ENCODE measurements at places on chromosomes 5 and 9. TPM values are rescaled to one million over a fixed set of nuclear protein-coding genes. Genes with fewer than 3 reads are reported as not detected.

DNA sequence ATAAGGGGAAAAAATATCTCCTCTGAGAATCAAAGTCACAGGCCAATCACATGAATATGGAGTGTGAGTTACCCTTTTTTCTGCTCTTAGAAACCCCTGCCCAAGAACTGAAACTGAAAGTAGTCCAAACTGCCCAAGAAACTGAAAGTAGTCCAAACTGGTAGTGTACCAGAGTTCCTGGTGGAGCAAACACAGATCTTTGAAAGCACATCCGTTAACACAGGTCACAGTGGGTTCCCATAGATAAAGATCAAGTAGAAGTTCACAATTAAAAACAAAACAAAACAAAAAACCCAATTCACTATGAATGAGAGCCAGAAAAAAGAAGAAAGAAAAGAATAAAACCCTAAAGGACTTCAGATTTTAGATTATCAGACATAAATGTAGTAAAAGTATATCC lies 332.4 kb upstream of the EFNA5 start:
- DNase-seq: no peak

GRCh38 chr5:140480310-140481014 lies 67.0 kb upstream of the EIF4EBP3 start:
- DNase-seq: no peak

- DNase-seq: no peak
These were observed 487.5 kb upstream of the GRIN3A start for GRCh38 chr9:102225841-102226441.

The MELK gene
- total RNA-seq: 40.1 TPM

DNA sequence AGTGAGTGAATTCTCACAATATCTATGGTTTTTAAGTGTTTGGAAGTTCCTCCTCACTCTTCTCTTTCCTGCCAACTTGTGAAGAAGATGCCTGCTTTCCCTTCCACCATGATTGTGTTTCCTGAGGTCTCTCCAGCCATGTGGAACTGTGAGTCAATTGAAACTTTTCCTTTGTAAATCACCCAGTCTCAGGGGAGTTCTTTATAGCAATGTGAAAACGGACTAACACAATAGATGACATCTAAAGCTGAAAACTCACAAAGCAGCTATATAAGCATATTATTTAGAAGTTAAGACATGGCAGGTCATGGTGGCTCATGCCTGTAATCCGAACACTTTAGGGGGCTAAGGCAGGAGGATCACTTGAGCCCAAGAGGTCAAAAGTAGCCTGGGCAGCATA lies 130.2 kb downstream of the ARRDC3 start:
- DNase-seq: no peak

- DNase-seq: no peak
These were observed 33.9 kb downstream of the ACTBL2 start for GRCh38 chr5:57448751-57449150.

DNA sequence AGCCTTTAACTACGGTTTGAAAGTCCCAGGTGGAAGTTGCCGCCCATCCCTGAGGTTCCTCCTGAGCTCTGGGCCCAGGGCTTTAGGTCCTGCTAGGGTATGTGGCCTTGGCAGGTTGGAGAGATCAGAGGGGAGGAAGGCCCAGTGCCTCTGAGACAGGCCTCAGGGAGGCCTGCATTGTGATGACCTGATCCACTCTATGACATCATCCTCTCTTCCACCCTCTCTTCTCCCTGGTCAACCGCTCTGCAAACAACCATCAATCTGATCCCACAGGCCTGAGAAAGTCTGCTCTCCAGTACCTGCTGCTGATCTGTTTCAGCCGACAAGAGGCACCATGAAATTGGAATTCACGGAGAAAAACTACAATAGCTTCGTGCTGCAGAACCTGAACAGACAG lies at the start of gene CCIN:
CCIN (plus strand) TSS at position 223 of the 400 bp plus-strand sequence; CDS start at position 338, 115 bp downstream.
- DNase-seq: no peak

The TLX3 gene
- total RNA-seq: not detected

- peak; percentile 80 for DNase-seq
These were observed 592.0 kb upstream of the WWC1 start for GRCh38 chr5:167699432-167699831.

The PRDM9 gene
- total RNA-seq: not detected

The ANKRD34B gene
- total RNA-seq: 0.72 TPM

- no peak for DNase-seq
These were observed 28.4 kb upstream of the SUSD1 start for GRCh38 chr9:112203536-112203935.

GRCh38 chr9:33186457-33187168 lies 19.5 kb upstream of the B4GALT1 start:
- DNase-seq: no peak

- DNase-seq: no peak
These were observed 187.1 kb downstream of the MEF2C start for GRCh38 chr5:88695931-88696330.

- no peak for DNase-seq
These were observed 3.5 kb downstream of the CCNB1 start for GRCh38 chr5:69170495-69170894.

The PLPPR1 gene
- 1.8 TPM for total RNA-seq

- no peak for DNase-seq
These were observed 8.6 kb downstream of the SUSD1 start for GRCh38 chr9:112166176-112167140.

The S1PR3 gene
- total RNA-seq: 3.3 TPM
